Stimulated activated CD4-positive, alpha-beta T cell treated with anti-CD3 and anti-CD28 coated beads, Interleukin-2, amount 100 ng/mL, for 24 hours (primary cell): ENCODE measurements at places on chromosomes 2 and 18.

DNA sequence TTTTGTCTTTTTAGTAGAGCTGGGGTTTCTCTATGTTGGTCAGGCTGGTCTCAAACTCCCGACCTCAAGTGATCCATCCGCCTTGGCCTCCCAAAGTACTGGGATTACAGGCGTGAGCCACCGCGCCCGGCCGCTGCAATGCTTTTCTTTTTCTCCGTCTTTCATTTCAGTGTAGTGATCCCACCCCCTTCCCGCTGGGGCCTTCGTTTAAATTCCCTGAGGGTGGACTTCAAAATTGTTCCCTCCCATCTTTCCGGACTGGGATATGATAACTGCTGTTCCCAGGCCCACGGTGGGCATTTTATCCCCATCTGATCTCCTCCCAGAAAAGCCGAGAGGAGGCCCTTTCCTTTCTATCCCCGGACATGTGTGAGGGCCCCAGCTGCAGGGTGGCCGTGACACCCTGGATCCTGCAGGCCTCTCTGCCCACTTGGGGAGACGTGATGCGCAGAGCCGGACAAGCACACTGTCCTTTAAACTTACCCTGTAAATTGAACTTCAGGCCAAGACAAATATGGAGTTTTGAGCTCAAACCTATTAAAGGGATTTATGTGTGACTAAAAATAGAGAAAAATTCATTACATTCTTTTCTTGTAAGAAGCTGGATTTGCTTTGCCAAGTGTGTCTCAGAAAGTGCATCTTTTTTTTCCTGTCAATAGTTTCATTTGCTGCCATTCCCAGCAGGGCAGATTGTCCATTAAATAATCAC, 54.5 kb upstream of the AFF3 start:
- no peak for DNase-seq

DNA sequence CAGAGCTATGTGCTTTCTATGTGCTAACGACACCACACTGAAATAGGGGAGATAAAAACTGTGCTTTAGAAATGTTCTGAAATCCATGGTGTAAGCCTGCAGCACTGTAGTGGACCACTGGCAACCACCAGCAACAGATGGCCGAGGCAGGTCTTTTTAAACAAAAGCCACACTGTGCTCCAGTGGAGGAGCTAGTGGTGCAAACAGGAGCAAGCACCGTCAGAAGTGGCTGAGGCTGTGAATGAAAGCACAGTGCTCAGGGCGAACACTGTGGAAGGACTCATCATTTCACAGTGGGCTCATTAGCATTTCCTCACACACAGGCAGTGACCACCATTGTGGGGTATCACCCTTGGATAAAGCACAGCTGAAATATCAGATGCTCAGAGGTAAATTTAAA, 22.9 kb upstream of the MTX2 start:
- no peak for DNase-seq

- no peak for DNase-seq
These were observed 19.4 kb downstream of the SFTPB start for GRCh38 chr2:85648619-85649018.

DNA sequence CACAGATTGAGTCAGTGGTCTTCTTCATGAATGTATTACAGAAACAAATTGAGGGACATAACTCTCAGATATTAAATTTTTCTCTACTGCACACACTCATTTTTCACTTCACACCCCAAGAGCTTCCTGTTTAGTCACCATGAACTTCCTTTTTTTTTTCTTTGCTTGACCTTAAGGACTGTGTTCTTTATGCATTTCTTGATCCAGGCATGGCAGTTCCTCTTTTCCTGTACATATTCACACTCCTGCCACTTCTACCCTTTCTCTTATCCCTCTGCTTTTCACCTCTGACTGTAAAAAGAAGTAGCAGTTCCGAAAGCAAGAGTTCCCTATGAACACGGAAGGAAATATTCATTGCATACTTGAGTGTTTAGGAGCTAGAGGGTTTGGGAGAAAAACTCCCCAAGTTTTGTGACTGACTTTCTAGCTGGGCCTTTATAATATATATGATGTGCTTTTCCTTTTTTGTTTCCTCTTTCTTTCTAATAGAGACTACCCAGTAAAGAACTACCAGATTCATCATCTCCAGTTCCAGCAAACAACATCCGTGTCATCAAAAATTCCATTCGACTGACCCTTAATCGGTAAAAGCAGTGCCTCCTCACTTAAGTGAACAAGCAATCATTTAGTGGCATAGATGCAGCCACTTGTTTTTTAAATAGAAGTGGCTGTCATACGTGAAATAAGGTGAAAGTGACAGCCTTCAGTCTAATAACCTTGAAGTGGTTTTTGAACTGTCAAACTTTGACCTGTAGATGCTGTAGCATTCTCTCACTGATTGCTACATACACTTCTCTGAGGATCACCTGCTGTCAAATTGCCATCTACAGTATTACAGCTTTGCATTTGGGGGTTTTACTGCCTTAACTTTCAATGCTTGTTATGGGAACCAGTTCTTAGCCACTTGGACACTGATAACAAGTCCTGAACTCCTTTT, 40.8 kb downstream of the PAPOLG start:
- no peak for DNase-seq

DNA sequence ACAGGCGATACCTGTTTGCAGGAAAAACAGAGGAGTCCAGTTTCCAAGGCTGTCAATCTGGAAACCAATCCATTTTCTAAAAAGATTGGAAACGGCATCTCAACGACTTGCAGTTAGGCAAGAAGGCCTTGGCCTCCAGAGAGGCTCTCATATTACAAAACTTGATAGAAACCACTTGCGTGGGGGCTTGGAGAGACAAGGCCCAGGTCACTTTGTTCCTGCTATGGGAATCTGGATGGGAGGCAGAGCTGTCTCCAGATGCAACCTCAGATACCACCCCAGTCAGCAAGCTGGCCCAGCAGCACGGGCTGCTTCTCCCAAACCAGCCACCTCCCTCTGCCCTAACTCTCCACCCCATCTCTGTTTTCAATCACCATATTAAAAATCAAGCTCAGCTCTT, 298.8 kb downstream of the TNS1 start:
- DNase-seq, result no peak

DNA sequence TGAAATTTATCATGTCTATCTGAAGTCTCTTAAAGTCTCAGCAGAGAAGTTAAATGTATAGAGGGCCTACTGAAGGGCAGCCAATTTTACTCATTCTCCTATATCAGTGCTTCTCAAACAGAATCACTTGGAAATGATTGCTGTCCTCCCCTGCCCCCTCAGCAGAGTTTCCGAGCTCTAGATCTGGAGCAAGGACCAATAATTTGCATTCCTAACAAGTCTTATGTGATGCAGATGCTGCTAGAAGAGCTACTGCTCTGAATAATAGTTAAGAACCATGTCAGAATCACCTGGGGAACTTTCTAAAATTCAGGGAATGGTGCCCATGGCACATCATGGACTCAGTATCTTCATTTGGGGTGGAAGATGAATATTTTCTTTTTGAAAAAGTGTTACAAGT, 105.6 kb upstream of the EPHA4 start:
- no peak for DNase-seq

- no peak for DNase-seq
These were observed 13.6 kb downstream of the LYPD1 start for GRCh38 chr2:132656266-132656975.

- no peak for DNase-seq
These were observed 227.1 kb downstream of the ANAPC1 start for GRCh38 chr2:111656894-111657293.

DNA sequence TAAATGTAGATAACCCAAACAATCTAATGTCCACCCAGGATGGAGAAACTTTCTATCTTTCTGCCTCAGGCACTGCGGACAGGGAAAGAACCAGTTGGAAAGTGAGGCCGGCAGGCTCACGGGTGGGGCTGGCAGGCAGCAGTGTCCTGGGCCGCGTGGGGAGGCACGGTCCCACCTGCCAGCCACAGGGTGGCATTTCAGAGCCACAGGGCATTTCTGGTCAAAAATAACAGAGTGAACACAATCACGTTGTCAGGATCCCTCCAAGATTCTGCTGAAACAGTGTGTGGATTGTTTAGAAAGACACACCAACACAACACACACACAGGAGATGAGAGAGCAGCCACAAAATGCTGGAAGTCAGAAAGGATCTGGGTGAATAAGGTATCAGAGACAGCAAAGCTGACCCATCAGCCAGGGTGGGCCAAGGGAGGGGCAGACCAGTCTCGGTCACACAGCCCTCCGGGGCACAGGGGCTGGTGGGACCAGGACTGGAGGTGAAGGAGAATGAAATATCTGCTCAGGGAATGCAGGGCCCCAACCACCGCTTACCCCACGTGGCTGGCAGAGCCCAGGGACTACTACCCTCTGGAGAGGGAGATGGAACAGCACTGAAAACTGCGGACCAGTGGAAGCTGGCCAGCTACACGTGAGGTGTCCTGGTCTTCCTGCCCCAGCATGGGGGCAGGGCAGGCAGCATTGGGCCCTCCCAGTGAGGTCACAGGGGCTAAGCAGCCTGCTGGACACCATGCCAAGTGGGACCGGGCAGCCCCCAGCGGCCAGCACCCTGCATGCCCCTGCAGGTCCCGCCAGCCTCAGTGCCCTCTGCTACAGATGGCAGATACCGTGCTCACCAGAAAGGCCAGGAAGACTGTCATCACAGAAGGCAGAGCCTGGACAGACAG, 173.9 kb downstream of the HDAC4 start:
- DNase-seq, result no peak

DNA sequence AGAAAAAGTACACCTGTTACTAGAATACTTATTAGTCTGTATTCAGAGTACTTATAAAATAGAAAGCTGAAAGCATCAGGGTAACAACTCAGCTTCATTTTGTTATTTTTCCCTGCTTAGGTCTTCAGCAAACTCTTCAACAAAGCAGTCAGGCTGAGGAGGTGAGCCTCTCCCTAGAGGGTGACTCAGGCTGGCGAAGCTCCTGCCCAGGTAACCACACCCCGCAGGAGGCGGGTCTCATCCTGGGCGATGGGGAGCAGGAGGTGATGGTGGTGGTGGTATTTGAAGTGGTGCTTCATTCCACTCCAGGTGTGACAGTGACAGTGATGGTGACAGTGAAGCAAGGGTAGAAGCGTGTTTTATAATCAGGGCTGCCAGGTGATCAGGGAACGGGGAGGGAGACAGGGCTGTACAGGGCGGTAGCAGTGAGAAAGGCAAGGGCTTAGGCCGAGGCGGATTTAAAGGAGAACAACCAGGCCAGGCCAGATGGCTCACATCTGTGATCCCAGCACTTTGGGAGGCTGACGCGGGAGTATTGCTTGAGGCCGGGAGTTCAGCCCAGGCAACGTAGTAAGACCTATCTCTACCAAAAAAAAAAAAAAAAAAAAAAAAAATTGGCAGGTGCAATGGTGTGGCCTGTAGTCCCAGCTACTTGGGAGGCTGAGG, 127.1 kb downstream of the SOCS6 start:
- DNase-seq, result no peak

- DNase-seq, result no peak
These were observed 94.3 kb downstream of the SEPTIN10 start for GRCh38 chr2:109519513-109519912.

GRCh38 chr2:162014751-162015150, 59.3 kb downstream of the DPP4 start:
- no peak for DNase-seq

GRCh38 chr18:51425475-51425874, 228.0 kb upstream of the MEX3C start:
- no peak for DNase-seq

DNA sequence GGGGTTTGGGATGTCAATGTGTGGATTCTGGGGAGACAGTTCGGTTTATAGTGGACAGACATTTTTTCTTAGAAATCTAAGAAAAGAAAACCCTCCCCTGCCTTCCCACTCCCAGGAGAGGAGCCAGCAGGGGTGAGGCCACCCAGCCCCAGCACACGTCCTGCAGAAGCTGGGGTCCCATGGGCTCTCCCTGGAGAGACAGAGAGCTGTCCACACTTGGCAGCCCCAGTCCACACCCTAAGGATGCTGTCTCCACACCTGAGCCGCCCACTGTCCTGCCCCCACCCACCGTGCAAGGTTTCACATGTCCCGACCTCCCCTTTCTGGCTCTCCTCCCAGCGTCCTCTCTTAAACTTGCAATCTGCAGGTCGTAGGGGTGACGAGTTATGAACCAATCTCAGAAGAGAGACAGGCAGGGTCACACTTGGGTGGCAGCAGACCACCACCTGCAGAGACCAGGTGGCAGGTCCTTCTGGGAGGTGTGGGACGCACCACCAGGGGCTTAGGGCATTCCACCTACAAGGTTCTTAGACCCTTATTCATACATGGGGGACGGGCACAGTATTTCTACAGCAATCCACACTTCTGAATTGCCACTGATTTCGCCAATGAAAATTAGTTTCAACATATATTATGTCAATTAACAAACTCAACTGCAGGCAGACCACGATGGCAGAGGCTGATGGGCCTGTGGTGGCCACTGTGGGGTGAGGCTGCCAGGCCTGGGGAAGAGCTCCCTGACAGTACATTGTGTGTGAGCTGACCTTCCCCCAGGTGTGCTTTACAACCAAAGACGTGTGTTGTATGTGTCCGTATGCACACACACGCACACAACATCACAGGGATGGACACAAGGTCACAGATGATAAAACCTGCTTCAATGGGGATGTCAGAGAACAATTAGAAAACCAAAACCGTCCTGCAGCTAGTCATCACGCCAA, 158.5 kb downstream of the TPO start:
- no peak for DNase-seq

DNA sequence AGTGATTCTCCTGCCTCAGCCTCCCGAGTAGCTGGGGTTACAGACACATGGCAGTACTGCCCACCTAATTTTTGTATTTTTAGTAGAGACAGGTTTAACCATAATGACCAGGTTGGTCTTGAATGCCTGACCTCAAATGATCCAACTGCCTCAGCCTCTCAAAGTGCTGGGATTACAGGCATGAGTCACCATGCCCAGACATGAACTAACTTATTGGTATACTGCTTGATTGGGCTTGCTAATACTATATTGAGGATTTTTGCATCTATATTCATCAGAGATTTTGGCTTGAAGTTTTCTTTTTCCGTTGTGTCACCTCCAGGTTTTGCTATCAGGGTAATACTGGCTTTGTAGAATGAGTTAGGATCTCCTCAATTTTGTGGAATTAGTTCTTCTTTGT, 706.1 kb upstream of the HS6ST1 start:
- DNase-seq, result no peak

- no peak for DNase-seq
These were observed 99.6 kb upstream of the ASB18 start for GRCh38 chr2:236363711-236364277.

- no peak for DNase-seq
These were observed 95.4 kb upstream of the AQP4 start for GRCh38 chr18:26960911-26961310.

GRCh38 chr2:238938401-238939055, 90.6 kb downstream of the TWIST2 start:
- DNase-seq, result no peak
